ENCODE measurements at places on chromosomes 5 and 9.
A peak's percentile ranks its signal among the peaks of the same experiment; 100 is the strongest.

DNA sequence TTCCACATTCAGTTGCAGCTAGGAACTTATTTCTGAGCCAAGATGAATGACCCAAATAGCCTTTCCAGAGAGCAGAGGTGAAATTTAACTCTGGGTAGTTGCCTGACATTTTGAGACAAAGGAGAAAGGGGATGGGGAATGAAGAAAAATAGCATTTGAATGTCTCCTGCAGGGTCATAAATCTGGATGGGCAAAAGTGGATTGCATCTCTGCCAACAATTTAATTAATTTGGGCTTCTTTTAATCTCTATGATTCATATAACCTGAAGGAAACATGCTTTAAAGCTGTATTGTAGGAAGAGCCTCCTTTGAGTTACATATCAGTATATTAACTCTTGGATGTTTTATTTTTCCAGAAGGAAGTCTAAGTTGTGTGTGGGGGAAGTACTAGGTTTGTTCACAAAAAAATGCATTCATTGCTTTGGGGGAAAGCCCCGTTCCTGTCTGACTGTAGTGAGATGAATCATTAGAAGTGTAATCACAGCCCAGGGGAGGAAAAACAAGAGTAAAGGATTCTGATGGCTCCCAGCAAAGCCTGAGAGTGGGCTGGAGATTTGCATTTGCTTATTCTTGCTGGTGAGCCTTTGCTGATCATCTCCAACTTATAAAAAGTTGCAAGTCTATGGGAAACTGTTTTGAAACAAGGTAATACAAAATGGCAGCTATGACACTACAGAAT lies 133.0 kb upstream of the IQGAP2 start:
- no peak for DNase-seq

DNA sequence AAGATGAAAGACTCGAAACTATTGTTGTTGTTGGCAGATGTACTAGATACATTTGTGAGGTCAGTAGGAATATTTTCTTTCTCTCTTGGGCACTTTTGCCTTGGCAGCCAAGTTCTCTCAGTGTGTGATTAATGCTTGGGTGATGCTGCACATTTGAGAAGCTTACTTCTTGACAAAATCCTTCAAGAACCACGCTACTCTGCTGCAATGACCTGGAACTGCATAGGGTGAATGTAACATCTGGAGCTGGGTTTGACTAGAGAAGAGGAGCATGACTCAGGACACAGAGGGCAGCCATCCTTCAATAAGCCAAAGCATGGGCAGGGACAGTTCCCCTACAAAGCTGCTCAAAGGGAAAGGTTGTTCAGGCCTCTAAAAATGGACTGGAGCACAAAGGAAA lies 75.5 kb upstream of the PUM3 start:
- no peak for DNase-seq

- no peak for DNase-seq
Observed at GRCh38 chr9:107367727-107368502, 84.8 kb downstream of the RAD23B start.

DNA sequence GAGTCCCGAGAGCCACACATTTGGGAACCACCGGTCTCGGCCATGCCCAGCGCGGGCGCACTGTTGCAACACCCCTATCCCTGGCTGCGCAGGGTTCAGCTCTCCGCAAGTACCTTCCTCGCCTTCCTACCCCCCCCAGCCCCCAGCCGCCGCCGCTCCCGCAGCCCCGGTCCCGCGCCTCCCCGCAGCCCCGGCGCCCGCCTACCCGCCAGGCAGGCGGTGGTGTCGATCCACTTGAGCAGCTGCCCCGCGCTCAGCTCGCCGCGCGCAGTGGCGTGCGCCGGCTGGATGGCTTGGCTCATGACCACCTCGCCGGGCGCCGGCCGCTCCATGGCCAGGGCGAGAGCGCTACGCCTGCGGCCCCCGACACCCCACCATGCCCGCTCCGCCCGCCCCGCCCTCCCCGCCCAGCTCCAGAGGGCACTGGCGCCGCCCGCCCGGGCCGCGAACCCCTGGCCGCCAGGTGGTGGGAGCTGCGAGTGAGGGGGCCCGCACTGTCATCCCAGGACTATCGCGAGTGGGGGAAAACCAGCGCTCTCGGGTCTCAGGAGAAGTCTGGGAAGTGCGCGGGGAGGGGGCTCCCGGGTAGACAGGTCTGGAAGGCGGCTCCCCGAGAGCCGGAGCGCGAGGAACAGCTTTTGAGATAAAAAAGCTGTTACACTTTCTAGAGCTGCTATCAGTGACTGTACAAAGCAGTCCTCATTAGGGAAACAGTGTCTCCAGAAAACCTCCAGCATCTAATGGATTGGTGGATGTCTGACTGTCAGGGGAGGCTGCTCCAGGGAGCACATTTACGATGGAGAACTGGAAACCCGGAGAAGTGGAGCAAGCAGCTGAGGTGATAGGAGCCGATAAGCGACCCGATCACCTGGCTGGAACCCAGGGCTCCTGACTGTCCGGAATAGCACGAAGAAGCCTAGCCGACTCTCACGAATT lies at the start of gene ACOT12:
ACOT12 (minus strand) TSS at position 352 of the 936 bp plus-strand sequence; CDS start at position 332, 20 bp downstream.
- DNase-seq, result no peak

DNA sequence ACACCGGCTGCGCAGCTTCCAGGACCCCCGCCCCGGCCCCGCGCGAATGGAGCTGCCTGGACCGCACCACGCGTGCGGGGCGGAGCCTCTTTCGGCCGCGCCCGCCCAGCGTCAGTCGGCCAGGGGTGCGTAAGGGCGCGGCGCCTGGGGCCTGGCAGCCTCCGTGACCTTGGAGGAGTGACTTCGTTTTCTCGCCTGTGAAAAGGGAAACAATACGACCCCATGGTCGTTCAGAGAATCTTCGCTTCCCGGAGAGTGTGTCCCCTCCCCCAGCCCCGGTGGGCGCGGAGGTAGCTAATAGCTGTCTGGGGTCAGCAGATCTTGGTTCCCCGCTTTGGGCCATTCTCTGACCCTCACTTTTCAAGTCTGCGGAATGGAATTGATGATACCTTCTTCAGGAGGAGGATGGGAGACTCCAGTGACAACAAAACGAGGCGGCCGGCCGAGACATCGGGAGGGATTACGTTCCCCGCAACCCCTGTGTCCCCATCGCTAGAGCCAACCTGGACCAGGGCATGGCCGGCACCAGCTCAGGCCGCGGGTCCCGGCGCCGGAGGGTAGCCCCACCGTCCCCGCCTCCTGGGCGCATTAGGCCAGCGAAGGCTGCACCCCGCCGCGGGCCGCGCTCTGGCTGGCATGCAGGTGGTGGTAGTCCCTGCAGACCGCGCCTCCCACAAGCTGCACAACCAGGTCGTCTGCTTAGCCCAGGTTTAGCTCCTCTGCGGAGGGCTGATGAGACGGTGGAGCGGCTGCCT lies 5.5 kb upstream of the CDHR2 start:
- peak; percentile 62 for DNase-seq

DNA sequence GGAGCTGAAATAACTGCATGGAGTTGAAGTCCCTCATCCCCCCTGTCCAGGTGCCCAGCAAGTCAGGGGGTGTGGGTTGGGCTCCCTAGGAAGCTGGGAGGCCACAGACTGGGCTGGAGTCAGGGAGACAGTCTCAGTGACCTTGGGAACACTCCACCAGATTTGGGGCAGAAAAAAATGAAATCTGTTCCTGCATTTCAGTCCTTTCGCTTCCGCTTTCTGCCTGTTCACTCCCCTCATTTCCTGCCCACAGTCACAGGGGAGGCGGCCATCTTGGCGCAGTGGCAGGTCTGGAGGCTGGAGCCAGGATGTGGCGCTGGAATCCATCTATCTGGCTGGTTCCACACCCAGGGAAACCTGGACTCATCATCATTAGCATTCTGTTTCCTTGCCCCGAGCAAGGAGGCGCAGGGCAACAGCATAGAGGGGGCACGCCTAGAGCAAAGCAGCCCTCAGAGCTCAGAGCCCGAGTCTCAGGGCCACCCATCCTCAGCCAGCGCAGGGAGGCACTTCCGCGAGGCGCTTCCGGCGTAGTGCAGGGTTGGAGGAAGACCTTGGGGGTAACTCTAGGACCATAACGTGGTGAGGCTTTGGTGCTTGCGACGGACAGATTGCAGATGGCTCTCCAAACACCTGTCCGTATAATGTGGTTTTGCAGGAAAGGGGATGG lies 86.2 kb upstream of the HSPA9 start:
- no peak for DNase-seq

DNA sequence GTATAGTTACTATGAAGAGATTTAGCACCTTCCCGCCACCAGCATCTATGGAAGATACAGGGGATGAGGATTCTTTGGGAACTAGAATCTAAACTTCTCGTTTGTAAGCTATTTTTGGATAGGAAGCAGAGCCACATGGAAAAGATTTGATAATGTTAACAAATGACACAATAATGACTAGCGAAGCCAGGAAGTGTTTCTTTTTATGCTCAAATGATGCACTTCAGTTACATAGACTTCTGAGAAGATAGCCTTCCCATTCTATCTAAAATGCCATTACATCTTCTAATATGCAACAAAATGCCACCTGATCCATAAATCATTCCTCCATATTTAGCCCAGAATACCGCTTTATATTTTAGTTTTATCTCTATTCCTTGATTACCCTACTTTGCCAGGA lies 17.0 kb upstream of the TNC start:
- no peak for DNase-seq

DNA sequence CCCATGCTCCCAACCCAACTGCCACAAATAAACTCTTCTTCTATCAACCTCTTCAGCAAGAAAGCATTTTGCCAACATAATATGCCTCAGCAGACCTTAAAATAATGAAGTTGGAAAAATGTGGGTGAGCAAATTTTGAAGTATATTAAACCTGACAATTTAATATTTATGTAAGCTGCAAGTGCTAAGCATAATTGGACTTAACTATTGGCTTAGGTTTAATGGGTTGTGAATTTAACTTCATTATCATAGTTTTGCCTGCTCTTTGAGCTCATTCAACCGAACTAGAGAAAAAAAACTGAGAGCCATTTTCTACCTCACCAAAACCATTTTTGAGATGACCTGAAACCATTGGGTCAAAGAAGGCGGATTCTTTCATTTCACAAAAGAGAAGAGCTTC lies 805.5 kb upstream of the DMAC1 start:
- no peak for DNase-seq

DNA sequence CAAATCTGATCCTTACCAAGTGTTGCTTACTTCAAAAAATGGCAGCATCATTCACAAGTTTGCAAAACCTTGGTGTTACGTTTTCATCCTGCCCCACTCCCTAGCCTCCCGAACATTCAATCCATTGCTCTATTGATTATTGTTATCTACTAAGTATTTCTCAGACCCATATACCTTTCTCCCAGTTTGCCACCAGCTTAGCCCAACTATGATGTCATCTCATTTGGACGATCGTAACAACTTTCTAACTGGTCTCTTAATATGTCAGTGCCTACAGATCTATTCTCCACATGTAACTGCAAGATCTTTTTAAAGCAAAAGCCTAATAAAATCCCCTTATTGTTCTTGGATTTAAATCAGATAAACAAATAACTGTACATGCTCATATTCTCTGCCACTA lies 497.1 kb upstream of the EDIL3 start:
- DNase-seq, result no peak

GRCh38 chr9:136860529-136860928 lies 5.6 kb downstream of the EDF1 start:
- DNase-seq, result no peak

DNA sequence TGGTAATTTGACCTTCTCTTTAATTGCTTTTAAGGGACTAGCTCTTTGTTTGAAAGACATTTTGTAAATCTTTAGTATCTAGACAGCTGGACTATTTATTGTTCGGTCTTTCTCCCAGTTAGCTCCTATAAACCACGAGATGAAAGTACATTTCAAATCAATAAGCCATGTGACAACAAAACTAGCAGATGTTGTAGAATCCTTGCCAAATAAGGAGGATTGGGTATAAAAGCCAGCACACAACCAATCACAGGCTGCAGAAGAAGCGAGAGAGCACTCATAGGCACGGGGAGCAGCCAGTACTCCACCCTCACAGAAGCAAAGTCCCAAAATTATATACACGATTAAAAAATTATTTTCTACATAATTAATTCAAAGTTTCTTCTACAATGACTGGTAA lies 8.1 kb upstream of the OMD start:
- no peak for DNase-seq

GRCh38 chr5:77893225-77893860 lies 117.2 kb upstream of the TBCA start:
- no peak for DNase-seq

DNA sequence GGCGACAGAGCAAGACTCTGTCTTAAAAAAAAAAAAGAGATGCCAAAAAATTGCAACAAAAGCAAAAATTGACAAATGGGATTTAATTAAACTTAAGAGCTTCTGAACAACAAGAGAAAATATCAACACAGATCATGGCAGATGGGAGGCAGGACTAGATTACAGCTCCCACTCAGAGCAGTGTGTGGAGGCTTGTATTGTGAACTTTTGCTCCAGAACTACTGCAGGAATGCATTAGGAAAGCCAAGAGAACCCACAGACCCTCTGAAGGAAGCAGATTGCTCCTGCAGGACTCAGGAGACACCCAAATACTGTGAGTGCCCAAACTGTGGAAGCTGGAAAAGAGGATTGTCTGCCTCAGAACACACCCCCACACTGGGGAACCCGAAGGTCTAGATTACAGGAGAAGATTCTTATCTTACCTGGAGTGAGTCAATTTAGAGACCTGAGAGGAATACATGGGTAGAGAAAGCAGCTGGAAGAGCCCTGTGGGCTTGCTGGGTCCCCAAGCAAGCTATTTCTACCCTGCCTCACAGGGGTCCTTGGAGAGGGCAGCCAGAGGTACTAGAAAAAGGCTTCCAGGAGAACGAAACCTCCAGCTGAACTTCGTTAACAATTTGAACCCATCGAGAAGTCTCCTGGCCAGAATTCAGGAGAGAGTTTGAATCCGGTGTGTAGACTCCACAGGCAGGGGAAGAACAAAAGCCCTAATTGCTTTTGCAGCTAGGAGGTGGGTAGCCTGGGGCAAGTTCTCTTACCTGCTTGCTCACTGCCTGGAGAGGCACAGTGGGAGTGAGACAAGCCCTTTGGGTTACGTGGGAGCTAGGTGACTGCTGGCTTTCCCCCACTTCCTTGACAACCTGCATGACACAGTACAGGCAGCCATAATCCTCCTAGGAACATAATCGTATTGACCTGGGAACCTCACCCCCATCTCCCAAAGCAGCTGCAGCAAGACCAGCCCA lies 593.4 kb upstream of the RGMB start:
- no peak for DNase-seq

DNA sequence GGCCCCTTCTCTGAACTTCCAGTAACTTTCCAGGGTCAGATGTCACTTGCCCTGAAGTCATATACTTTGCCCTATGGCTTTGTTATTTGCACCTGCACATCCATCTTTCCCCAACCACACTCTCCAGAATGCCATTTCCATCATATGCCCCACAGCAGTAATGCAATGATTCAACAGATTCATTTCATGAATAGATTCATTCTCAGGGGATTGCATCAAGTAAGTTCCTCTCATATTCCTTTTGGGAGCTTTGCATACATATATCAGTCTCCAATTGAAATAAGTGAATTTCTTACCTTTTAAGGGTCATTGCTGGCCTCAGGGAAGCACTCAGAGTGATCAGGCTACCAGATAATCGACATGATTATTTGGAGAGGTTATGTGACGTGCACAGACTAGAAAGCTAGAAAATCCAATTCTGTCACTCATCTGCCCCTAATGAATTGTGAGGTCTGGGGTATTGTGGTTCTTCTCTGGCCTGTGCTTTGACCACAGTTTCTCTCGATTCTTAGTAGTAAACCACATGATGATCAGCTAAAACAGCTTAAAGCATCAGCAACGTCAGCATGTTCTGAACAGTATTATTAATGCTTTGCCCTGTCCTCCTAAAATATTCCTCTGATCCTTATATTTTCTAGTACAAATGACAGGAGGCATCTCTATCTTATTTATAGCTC lies 179.9 kb downstream of the ATPSCKMT start:
- DNase-seq, result no peak

- no peak for DNase-seq
Observed at GRCh38 chr5:90941002-90941720, 382.6 kb downstream of the ADGRV1 start.

- no peak for DNase-seq
Observed at GRCh38 chr5:138610918-138611677, 35.9 kb upstream of the HSPA9 start.
